Activated T-cell treated with anti-CD3 and anti-CD28 coated beads, Interleukin-2, amount 50 U/mL, for 72 hours (primary cell): ENCODE measurements at places on chromosomes 7 and 10. TPM values are rescaled to one million over a fixed set of nuclear protein-coding genes. Genes with fewer than 3 reads are reported as not detected.
A peak's percentile ranks its signal among the peaks of the same experiment; 100 is the strongest.

GRCh38 chr10:116761883-116762282 lies 19.5 kb upstream of the HSPA12A start:
- H3K27ac ChIP-seq: no peak overlapping the region
- no peaks in the 10 kb centered on the region for H3K36me3 ChIP-seq
- DNase-seq: no peak
- peaks cover 78% of the 10 kb centered on the region for H3K27me3 ChIP-seq
- no peak overlapping the region for H3K4me3 ChIP-seq

Gene PAX2
- total RNA-seq: 0.38 TPM

Gene CDHR3
- total RNA-seq: 0.51 TPM

- H3K27me3 ChIP-seq: no peaks in the 10 kb centered on the region
- peaks cover 16% of the 10 kb centered on the region for H3K36me3 ChIP-seq
- H3K27ac ChIP-seq: peak overlapping the region; percentile 86
- DNase-seq: peak; percentile 68
Measured at GRCh38 chr7:100208911-100209408, 10.8 kb upstream of the PVRIG start.

DNA sequence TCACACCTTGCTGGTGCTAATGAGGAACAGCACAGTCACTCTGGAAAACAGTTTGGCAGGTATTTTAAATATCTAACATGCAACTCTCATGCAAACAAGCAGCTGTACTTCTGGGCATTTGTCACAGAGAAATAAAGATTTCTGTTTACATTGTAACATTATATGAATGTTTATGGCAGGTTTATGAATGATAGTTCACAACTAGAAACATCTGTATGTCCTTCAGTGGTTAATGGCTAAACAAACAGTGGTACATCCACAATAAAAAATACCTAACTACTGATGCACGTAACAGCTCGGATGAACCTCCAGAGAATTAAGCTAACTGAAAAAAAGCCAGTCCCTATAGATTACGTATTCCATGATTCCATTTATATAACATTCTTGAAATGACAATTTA lies 109.6 kb downstream of the GPR37 start:
- no peaks in the 10 kb centered on the region for H3K4me1 ChIP-seq
- H3K36me3 ChIP-seq: no peaks in the 10 kb centered on the region
- no peak for DNase-seq
- H3K27me3 ChIP-seq: no peaks in the 10 kb centered on the region

Gene PCDH15
- total RNA-seq: not detected

Gene SPOCK2
- total RNA-seq: 253 TPM

- H3K27ac ChIP-seq: no peak overlapping the region
- H3K4me3 ChIP-seq: no peak overlapping the region
- no peak for DNase-seq
- H3K4me1 ChIP-seq: no peaks in the 10 kb centered on the region
Measured at GRCh38 chr10:133537546-133538545, 10.7 kb downstream of the CYP2E1 start.

- no peak for DNase-seq
- H3K4me1 ChIP-seq: peaks cover under 1% of the 10 kb centered on the region
- H3K27ac ChIP-seq: no peak overlapping the region
Measured at GRCh38 chr10:96685306-96685705, 35.0 kb downstream of the PIK3AP1 start.

Gene CCZ1
- total RNA-seq: 99.6 TPM

- no peaks in the 10 kb centered on the region for H3K36me3 ChIP-seq
- no peak overlapping the region for H3K27ac ChIP-seq
- no peaks in the 10 kb centered on the region for H3K4me1 ChIP-seq
- H3K27me3 ChIP-seq: peaks cover 15% of the 10 kb centered on the region
Measured at GRCh38 chr7:51000956-51001355, 218.3 kb upstream of the GRB10 start.

GRCh38 chr10:111739125-111739873 lies 444.3 kb downstream of the GPAM start:
- no peaks in the 10 kb centered on the region for H3K36me3 ChIP-seq
- H3K27me3 ChIP-seq: no peaks in the 10 kb centered on the region
- H3K27ac ChIP-seq: no peak overlapping the region
- H3K4me3 ChIP-seq: no peak overlapping the region

Gene TEX47
- total RNA-seq: not detected

DNA sequence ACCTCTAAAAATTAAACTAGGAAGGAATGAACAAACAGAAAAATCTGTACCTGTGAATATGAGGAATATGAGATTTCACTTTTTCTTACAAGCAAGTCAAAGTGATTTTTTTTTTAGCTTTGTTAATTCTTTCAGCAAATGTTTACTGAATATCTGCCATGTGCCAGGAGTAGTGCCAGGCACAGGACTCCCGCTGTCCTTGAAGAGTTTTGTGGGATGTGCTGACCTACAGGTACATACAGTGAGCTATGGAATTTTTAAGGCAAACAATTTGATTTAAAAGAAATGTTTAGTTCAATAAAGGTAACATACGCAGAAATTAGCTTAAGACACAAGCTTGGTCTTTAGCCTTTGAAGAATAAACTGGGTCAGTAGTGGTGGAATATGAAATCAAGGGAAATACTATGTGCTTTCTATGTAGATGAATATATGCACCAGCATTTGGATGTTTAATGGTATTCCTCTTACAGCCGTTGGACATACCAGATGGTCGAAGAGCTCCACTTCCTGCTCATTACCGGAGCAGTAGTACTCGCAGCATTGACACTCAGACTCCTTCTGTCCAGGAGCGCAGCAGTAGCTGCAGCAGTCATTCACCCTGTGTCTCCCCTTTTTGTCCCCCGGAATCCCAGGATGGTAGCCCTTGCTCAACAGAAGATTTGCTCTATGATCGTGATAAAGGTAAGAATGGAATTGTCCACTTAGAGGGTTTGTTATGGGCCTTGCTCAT lies 102.0 kb downstream of the GLCCI1 start:
- H3K27me3 ChIP-seq: no peaks in the 10 kb centered on the region
- H3K36me3 ChIP-seq: peaks cover 5% of the 10 kb centered on the region
- no peak overlapping the region for H3K4me3 ChIP-seq
- H3K4me1 ChIP-seq: peaks cover 11% of the 10 kb centered on the region
- H3K27ac ChIP-seq: no peak overlapping the region

- no peak overlapping the region for H3K4me3 ChIP-seq
- no peaks in the 10 kb centered on the region for H3K27me3 ChIP-seq
- no peak for DNase-seq
- peaks cover 18% of the 10 kb centered on the region for H3K4me1 ChIP-seq
- H3K27ac ChIP-seq: no peak overlapping the region
Measured at GRCh38 chr7:129830949-129831348, 121.8 kb downstream of the UBE2H start.

DNA sequence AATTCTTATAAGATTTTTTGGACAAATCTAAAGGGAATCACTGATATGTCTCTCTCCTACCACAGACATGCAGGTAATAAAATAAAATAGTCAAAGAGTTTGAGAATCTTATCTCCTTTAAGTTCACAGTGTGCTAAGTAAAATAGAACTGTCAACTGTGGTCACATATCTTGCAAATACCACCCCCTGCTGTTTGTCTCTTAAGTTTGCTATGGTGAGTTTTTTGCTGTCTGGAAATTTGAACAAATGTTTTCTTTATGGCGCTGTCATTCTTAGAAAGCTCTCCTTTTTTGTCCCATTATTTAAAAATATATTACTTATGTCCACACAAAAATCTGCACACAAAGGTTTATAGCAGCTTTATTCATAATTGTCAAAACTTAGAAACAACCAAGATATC lies 19.6 kb downstream of the GIMAP5 start:
- H3K4me1 ChIP-seq: peaks cover 49% of the 10 kb centered on the region
- DNase-seq: no peak
- peaks cover 10% of the 10 kb centered on the region for H3K36me3 ChIP-seq
- peak overlapping the region; percentile 44 for H3K4me3 ChIP-seq

DNA sequence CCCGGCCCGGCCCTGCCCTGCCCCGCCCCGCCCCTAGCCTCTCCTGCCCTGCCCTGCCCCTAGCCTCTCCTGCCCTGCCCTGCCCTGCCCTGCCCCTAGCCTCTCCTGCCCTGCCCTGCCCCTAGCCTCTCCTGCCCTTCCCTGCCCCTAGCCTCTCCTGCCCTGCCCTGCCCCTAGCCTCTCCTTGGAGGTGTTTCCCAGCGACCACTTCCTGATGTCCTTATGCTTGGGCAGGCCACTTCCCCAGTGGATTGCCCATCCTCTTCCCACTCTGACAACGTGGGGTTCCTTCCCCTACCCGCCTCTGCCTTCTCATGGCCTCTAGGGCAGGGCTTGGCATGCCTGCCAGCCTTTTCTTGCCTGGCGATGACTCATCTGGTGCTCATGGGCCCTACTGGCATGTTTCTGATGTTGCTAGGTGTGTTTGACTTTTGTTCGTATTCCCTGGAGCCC lies 21.2 kb downstream of the PRXL2A start:
- peaks cover 7% of the 10 kb centered on the region for H3K4me1 ChIP-seq
- no peaks in the 10 kb centered on the region for H3K36me3 ChIP-seq
- H3K27me3 ChIP-seq: no peaks in the 10 kb centered on the region
- no peak for DNase-seq

Gene FAM241B
- 10.9 TPM for total RNA-seq

Gene FEZF1
- not detected for total RNA-seq

- H3K27ac ChIP-seq: no peak overlapping the region
- no peaks in the 10 kb centered on the region for H3K36me3 ChIP-seq
- no peaks in the 10 kb centered on the region for H3K4me1 ChIP-seq
- no peak overlapping the region for H3K4me3 ChIP-seq
- DNase-seq: no peak
Measured at GRCh38 chr7:41720886-41721285, 18.0 kb upstream of the INHBA start.

- no peaks in the 10 kb centered on the region for H3K4me1 ChIP-seq
- H3K27me3 ChIP-seq: peaks cover 43% of the 10 kb centered on the region
- no peak overlapping the region for H3K4me3 ChIP-seq
Measured at GRCh38 chr7:23211589-23211988, 29.7 kb downstream of the NUP42 start.

DNA sequence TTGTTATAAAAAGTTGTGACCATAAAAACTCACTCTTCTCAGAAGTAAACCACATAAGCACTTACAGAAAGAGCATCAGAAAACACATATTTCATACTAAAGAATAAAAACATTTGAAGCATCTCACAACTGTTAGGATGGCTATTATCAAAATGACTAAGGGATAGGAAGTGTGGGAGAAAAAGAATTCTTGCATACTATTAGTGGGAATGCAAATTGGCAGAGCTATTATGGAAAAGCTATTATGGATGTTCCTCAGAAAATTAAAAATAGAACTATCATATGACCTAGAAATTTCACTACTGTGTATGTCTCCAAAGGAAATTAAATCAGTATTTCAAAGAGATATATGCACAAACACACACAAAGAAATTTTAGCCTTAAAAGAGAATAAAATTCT lies 25.2 kb upstream of the POT1 start:
- no peak for DNase-seq
- H3K4me3 ChIP-seq: no peak overlapping the region
- H3K36me3 ChIP-seq: peaks cover 8% of the 10 kb centered on the region
- H3K4me1 ChIP-seq: no peaks in the 10 kb centered on the region
- no peaks in the 10 kb centered on the region for H3K27me3 ChIP-seq

GRCh38 chr10:8312781-8313180 lies 258.3 kb downstream of the GATA3 start:
- H3K4me1 ChIP-seq: peaks cover 65% of the 10 kb centered on the region
- H3K27ac ChIP-seq: no peak overlapping the region
- no peaks in the 10 kb centered on the region for H3K27me3 ChIP-seq
- no peak overlapping the region for H3K4me3 ChIP-seq
- no peak for DNase-seq

DNA sequence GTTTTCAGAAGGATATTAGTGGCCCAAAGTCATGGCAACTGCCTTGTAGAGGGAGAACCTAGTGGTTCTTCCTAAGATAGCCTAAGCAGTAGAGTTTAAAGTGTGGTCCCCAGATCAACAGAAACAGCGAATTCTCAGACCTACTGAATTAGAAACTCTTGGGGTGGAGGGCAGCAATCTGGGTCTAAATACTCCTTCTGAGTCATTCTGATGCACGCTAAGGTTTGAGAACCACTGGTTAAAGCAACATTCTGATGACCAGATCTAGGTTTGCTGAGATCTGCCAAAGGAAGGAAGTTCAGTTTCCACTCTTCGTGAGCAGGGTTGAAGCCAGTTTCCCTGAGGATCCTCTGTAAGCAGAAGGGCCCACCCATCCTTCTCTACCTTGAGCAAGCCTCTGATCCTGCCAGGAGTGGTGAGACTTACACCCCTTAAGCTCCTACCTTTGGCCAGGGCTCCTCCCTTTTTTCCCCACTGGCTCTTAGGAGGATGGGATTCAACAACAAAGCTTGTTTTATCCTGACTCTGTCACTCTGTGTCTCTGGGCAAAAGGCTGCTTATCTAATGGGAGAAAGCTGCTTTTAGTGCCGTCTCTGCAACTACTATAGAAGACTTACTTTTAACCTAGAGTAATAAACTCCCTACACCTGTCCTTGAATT lies 26.8 kb upstream of the TRUB1 start:
- peak overlapping the region; percentile 56 for H3K27ac ChIP-seq
- H3K27me3 ChIP-seq: peaks cover 16% of the 10 kb centered on the region
- H3K36me3 ChIP-seq: no peaks in the 10 kb centered on the region

Gene ATG9B
- 9.0 TPM for total RNA-seq

- no peak overlapping the region for H3K4me3 ChIP-seq
- H3K27ac ChIP-seq: no peak overlapping the region
- H3K27me3 ChIP-seq: peaks cover 2% of the 10 kb centered on the region
- H3K4me1 ChIP-seq: peaks cover 5% of the 10 kb centered on the region
- DNase-seq: no peak
Measured at GRCh38 chr7:90188281-90188680, 23.3 kb upstream of the STEAP2 start.

DNA sequence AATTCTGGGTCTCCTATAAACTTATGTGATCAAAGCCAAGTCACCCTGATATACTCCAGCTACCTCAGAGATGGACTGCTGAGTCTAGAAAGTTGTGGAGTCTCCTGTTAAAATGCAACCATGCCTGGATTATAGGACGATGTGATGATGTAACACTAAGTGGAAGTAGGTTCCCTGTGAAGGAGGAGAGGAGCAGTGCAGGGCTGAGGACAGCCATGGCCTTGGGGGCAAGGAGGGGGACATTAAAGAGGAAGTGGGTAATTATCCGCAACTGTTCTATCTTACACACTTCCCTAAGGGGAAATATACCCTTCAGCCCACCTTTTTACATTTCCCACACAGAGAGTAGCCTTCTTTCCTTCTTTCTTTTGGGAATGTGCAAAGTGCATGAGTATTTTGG lies 63.8 kb downstream of the MTPN start:
- no peaks in the 10 kb centered on the region for H3K36me3 ChIP-seq
- H3K27me3 ChIP-seq: no peaks in the 10 kb centered on the region
- H3K27ac ChIP-seq: no peak overlapping the region
- no peak overlapping the region for H3K4me3 ChIP-seq

GRCh38 chr7:116148626-116149025 lies 61.7 kb upstream of the TES start:
- DNase-seq: no peak
- H3K4me3 ChIP-seq: no peak overlapping the region
- no peaks in the 10 kb centered on the region for H3K27me3 ChIP-seq
- peaks cover 21% of the 10 kb centered on the region for H3K4me1 ChIP-seq
- no peak overlapping the region for H3K27ac ChIP-seq
